ENCODE measurements at places on chromosomes 13 and 19.

DNA sequence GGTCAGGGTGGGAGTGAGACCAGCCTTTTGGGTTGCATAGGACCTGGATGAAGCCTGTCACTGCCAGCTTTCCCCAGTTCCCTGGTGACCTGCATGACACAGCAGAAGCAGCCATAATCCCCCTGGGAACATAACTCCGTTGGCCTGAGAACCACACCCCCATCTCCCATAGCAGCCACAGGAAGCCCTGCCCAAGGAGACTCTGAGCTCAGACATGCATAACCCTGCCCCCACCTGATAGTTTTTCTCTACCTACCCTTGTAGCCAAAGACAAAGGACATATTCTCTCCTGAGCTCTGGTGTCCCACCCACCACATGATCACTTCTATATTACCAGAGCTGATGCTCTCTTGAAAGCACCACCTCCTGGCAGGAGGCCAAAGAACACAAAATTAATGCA is 413.5 kb upstream of the HTR2A start:
- DNase-seq = no peak

DNA sequence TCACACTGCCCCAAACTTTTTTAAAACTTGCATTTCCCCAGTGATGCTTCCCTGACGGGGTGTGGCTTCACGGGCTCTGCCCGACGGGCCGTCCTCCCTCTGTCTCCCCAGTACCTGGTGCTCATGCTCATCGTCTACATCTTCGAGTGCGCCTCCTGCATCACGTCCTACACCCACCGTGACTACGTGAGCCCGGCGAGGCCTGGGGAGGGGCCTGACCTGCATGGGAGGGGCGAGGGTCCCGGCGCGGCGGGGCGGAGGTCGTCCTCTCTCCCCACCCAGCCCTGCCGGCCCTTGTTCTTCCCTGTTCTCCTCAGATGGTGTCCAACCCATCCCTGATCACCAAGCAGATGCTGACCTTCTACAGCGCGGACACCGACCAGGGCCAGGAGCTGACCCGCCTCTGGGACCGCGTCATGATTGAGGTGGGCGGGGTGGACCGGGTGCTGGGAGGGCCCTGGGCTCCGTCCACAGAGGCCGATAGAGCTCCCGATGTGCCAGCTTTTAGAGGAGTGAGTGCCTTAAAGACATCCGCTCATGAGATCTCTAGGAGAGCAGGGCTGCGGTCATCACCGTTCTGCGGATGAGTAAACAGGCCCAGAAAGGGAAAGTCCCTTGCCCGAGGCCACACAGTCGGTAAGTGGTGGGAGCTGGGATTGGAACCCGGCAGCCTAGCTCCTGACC is 6.9 kb downstream of the UPK1A start:
- no peak for DNase-seq

DNA sequence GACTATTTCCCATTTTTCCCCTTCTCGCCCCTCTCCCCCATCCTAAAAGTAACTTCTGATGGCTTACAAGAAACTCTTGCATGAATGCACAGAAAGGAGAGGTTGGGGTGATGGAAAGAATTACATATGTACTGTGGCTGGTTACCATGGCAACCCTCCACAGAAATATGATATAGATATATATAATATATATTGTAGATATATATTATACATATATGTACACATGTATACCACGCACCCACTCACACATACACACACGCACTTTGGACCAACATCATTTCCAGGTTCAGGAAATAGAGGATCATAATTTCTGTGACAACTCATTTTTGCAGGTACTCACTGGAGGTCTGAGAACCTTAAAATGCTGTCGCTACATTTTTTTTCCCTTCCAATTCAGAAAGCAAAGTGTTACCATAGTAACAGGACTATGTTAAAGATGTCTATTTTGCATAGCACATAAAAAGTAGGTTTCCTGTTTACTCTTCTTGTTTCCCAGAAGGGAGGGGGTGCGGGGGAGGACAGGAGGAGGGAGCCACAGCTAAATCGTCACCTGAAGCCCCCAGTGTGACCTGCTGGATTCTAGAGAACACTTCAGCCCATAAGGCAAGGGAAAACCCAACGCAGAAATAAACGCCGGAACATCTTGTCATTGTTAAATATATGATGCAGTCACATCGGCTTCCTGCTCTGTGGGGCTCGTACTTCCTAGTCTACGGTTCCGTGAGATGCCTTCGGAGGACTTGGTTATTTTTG is 44.7 kb downstream of the EFNB2 start:
- no peak for DNase-seq

- DNase-seq = no peak
Observed at GRCh38 chr19:50244695-50245094, 41.3 kb downstream of the MYH14 start.

DNA sequence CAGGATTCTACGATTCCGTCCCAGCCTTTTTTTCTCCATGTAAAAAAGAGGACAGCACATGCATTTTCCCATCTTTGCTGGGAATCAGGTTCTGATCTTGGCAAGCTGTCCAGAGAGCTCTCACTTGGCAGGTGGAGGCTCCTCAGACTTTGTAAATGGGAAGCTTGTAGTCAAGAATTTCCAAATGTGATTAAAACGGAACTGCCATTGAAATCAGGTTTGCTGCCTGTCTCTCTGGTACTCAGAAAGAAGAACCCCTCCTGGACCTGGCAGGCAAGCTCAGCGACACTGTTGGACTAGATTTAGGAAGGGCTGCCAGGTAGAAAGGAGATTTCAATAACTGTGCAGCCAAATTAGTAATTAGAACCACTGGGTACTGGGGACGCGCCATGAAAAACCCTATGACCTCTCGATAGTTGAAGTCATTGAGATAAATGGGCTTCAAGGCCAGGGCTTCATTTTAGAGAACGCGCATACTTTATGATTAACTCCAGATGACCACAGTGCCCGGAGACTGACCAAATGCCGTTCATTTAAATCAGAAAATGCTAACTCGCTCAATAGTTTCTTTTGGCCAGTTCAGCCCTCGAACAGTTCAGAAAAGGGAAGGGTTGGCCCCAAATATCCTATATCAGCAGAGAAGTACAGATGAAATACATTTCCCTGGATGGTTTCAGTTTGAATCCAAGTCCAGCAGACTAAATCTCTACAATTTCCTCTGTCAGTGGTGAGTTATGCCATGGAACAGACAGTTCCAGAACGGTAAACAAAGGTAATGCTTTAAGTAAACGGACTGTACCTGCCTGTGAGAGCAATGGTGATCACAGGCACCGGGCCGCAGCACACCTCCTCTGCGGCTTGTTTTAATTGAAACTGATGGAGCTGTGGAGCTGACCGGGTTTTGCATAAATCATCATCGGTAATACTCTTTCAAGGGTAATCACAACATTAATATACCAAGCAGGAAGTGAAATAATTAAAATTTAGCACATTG is 517.4 kb downstream of the RFC3 start:
- DNase-seq = no peak

DNA sequence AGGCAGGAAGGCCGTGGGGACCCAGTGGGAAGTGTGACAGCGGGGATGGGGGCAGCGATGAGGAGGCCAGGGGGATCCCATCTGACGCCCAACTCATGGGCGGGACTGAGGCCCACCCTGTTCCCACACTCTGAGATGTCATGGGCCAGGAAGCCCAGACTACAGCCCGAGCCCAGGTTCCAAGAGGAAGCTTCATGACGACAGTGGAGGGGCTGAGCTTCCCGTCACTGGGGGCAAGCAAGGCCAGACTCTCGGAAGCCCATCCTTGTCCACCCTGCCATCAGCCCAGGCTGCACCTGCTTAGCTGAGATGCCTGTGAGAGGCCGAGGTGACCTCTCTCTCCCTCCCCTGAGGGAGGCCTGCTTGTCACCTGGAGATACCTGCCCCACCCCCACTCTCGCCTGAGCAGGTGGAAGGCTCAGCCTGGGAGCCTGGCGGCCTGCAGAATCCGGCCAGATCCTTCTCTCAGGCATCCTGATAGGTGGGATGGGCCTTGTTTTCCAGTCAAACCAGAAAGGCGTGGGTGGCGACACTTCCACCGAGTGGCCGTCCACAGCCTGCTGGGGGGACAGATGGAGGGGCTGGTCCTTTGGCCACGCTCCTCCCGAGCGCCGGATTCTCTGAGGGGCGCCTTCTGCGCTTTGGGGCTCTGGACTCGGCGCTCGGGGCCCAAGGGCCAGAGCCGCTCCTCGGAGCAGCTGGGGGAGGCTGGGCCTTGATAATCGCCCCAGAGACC is 4.8 kb downstream of the ZBTB7A start:
- no peak for DNase-seq

DNA sequence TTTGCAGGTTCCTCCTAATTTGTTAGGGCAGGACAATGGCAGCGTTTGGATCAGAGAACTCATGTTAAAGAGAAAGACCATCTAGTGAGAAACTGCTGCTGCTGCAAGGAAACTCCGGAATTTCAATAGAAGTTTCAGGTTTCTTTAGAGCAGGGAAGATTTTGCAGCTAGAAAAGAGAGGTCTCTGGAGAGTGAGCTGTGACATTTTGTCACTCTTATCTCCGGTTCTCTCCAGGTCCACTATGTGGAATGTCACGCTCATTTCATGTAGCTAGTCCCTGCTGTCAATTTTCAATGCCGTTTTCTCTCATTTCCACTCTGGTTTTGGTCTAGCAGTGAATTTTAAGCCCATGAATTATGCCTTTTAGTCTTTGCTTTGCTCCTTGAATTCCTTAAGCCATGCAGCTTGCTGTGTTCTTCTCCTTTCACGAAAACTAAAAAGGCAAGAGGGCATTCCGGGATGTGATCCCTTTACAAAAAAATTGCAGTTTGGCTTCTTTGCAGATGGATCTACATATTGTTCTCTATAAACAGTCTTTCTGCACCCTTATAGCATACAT is 46.7 kb upstream of the POSTN start:
- DNase-seq = no peak

- DNase-seq = no peak
Observed at GRCh38 chr13:80171096-80171495, 169.8 kb downstream of the SPRY2 start.

DNA sequence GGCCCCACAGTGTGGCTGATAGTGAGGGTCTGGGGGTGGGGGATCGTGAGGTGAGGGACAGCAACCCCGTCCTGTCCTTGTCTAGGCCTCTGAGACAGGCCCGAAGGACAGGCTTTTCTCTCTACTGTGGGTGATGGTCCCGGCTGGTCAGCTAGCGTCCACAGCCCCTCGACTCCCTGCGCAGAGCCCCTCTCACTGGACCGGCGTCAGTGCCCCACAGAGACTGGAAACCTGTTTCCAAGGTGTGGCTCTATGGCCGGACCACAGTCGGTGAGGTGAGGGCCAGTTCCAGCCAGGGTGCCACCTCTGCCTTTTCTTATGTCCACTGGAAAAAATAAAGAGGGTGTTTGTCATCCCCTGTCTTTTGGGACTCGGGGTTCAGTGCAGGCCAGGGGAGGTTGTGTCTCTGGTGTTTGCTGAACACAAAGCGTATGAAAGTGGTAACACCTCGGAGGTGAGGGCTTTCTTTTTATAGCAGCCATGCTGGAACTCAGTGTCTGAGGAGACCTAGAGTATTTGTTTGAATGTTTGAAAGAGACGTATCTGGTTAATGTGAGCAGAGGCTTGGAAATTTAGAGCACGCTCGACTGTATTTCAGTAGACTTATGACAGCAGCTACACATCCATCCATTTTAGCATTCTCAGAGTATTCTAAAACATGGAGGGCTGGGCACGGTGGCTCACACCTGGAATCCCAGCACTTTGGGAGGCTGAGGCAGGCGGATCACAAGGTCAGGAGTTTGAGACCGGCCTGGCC is 22.8 kb downstream of the ATP11A start:
- DNase-seq = no peak

- no peak for DNase-seq
Observed at GRCh38 chr13:102930566-102930965, 84.7 kb downstream of the ERCC5 start.

GRCh38 chr13:113209759-113210421 is 477 bp downstream of the CUL4A start:
- peak; percentile 40 for DNase-seq

DNA sequence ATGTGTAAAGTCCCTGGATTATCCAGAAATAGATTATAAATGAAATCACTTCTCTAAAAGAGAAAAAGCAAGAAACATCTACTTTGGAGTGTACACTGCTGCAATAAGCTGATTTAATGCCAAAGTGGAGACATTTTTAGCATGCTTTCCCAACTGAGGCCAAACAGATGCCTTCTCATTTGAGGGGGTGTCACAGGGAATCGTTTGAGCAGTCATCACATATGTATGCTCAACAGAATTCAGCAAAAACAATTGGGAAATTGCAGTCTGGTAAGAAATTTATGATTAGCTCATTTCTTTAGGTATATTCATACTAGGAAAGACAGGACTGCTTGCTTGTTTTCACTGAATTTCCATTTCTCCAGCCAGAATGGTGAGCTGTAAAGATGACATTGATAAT is 27.3 kb upstream of the TPP2 start:
- no peak for DNase-seq

- DNase-seq = no peak
Observed at GRCh38 chr13:93549326-93550005, 322.9 kb downstream of the GPC6 start.

- no peak for DNase-seq
Observed at GRCh38 chr19:3760871-3761361, 576 bp downstream of the APBA3 start.

DNA sequence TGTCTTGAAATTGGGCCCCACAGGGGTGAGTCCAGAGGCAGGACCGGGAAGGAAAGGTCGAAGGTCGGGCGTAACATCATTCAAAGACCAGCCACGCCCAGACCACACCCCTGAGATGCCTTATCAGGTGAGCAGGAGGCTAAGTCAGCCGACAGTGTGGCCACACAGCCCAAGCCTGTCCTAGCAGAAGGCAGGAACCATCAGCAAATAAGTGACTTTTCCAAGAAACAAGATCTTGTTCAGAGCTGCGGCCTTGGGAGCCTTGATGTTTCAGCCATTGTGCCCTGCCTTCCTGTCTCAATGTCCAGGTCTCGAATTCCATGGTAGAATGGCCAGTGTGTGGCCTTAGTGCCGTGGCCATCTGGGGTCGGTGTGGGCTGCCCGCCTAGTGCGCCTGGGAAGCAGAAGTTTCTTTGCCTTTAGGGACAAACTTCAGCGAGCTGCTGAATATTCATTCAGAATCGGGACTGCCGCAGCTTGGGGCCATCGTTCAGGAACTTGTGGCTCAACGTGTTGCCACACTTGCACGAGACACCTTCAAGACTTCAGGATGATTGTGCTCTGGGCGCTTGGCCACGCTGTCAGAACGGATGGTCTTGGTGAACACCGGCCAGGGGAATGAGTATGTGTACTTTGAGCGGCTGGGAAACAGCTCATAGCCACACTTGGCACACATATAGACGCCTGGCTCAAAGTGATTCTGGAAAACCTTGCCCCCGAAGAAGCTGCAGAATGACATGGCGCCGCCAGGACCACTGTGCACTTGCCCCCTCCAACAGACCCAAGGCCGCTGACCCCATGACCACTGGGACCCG is 6.1 kb upstream of the IFNL4 start:
- DNase-seq = no peak

DNA sequence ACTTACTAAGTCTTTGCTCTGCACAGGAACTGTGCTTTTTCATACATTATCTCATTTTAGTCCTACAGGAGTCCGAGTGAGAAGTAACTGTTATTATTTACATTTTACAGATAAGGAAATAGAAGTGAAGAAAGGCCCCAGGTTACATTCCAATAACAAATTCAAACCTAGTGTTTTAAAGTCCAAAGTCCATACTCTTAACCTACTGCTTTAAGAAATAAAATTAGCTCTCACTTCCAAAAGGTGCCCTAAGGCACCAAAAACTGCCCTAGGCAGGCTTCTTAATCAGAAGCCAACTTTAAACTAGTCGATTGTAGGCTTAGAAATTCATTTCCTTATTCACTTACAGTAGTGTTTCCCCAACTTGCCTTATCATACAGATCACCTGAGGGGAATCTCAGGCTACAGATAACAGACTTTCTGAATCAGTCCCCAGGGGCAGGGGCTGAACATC is 555.9 kb downstream of the DIAPH3 start:
- DNase-seq = no peak

- DNase-seq = no peak
Observed at GRCh38 chr19:52176574-52176973, 5.2 kb upstream of the ZNF836 start.
